ENCODE measurements at places on chromosomes 2 and 18.
A peak's percentile ranks its signal among the peaks of the same experiment; 100 is the strongest.

GRCh38 chr2:156429211-156429610 lies 7.0 kb upstream of the GPD2 start:
- no peak for DNase-seq

DNA sequence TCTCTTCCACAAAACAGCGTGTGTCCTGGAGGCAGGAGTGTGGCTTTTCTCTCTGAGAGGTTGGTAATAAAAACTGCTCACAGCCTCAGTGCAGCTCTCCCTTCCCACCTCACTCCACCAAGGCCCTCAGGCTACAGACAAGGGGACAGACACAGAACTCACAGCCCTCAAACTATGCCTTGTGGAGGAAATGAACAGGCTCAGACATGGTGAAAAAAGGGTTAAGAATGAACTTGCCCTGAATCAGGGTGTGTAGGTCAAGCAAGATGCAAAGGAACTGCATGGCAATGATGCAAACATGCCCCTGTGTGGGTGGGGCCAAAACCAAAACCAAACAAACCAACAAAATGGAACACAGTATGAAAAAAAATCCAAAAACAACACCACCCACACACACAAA lies 125.8 kb downstream of the GALNT14 start:
- DNase-seq, result no peak

DNA sequence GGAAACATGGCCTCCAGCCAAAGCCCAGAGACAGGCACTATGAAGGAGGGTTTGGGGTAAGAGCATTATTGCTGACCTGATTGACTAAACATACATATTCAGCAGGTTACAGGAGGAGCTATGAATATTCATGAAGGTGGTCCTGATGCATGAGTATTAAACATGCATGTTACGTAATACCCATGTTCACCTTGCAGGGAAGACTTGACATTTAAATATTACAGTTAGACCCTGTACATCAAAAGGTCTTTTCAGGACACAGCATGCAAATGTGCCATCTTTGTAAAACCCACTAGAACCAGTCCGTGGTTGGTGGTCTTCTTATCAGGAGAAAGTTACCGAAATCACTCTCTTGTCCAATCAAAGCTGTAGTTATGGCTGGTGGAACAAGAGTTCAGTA lies 59.9 kb downstream of the XRCC5 start:
- no peak for DNase-seq

- no peak for DNase-seq
Measured at GRCh38 chr2:143262389-143262788, 133.2 kb downstream of the ARHGAP15 start.

- DNase-seq, result no peak
Measured at GRCh38 chr2:189501487-189501886, 60.2 kb downstream of the WDR75 start.

DNA sequence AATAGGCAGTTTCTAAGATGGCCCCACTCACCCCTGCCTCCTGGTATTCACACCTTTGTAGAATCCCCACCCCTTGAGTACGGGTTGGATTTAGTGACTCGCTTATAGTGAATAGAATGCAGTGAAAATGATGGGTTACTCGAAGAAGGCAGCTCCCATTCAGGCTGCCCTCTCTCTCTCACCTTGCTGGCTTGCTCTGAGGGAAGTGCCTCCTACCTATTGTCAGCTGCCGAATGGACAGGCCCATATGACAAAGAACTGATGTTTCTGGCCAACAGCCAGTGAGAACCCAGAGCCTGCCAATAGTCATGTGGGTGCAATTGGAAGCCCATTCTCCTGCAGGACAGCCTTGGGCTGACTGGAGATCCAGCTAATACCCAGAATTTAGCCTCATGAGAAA lies 22.1 kb upstream of the RNF103 start:
- no peak for DNase-seq

- DNase-seq, result no peak
Measured at GRCh38 chr18:55637204-55637603, 49.2 kb upstream of the TCF4 start.

DNA sequence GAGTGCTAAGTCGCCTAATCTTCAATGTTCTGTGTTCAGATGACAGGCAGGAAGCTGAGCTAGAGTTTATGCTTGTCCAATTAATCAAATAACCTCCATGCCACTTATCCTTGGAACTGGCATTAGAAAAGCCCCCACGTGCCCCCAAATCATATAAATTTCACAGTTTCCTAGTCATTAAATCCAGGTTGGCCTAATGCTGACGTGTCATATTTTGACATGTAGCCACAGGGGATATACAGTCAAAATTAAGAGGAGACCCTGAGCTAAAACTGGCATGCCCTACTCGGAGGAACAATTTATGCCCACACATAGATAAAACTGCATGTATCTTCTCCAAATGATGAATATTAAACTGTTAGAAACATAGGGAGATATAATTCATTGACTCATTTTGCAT lies 101.0 kb downstream of the AFF3 start:
- DNase-seq, result no peak

DNA sequence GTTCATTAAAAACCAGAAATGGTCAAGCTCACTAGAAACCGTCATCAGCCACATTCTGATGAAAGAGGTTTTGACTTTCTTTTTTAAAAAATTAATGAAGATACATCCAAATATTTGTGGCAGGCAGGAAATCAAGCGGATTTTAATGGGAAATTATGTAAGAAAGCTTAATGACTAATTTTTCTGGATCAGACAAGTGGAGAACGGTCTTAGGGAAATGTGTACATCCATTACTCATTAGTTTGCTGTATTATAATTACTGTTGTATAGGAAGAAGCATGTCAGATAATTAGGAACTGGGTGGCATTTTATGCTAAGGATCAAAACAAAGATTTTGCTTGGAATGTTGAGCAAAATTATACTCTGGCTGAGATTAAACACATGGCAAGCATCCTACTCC lies 39.4 kb downstream of the AGAP1 start:
- no peak for DNase-seq

DNA sequence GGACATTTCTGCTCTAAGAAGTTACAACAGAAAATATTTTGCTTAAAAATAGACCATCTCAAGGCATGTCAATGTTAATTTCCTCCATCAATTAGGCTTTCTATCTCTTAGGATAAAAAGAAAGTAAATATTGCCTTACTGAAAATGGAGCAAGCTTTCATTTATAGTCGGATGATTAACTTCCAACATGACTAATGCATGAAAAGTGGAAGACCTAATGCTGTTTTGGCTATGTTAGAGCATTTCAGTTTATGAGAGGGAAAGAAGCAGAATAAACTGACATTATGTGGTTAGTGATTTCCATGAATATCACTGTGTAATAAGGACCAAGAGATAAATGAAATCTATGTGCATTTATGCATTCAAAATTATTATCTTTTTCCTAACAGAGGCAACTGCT lies 475.2 kb upstream of the UBE2E3 start:
- DNase-seq, result no peak

DNA sequence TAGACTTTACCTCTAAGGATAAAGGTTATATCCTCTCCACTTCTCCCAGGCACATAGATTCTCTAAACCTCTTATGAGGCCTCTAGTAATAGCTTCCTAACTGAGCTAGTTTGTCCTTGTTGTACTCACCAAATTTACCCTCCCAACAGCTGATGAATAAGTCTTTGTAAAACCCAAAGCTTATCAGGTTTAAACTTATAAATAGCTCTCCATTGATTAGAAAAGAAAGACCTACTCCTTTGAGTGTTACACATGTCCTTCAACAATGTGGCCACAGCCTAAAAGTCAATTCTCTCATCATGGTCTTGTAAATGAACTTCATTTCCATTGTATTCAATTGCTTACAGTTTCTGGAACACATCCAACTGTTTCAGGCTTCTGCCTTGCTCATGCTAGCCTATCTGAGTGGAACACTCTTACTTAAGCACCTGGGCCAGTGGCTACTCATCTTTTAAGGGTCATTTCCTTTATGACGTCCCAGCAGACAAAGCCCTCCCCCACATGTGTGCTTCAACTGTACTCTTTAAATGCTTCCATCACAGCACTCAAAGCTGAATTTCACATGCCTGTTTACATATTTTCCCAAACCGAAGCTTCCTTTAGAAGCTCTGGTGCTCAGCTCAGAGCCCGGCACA lies 131.6 kb downstream of the CDH2 start:
- peak; percentile 68 for DNase-seq

DNA sequence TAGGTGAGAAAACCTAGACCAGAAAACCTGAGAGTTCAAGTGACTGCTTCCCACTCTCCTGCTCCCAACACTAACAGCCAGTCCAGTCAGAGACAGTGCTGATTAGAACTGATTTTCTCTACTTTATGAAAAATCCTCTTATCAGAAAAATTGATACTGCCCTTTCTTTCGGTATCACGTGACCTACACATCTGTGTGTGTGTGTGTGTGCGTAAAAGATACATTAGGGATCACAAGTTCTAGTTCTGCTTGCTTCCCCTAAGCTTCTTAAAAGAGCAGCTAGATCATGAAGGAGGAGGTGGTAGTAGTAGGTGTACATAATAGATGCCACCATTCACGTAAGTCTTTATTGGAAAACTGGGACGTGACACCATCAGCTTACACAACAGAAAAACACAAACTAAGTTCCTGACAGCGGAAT lies 1.5 kb downstream of the ARL5A start:
- DNase-seq, result no peak

DNA sequence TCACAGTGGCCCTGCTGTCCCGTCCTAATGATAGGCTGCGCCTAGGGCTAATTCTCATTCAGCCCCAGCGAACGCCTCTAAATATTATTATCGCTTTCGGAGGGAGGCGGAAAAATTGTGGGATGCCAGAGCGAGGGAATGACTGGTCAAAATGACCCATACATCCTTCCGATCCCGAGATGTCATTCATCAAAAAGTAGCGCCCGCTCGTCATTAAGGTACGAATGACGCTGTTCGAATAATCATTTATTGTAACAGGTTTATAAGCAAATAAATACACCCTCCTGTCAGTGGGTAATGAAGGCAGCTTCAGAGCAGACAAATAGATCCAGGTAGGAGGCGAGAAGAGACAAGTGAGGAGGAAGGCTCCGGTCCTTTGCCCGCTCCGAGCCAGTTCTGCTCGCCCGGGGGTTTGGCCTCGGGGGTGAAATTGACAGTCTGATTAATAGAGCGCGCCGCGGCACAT lies at the start of gene EVX2:
TSS of gene EVX2 (minus strand) at position 167 of the 466 bp plus-strand sequence. CDS start 186 bp downstream, outside the sequence.
- no peak for DNase-seq

GRCh38 chr2:99338029-99338585 lies 918 bp downstream of the EIF5B start:
- DNase-seq, result no peak

DNA sequence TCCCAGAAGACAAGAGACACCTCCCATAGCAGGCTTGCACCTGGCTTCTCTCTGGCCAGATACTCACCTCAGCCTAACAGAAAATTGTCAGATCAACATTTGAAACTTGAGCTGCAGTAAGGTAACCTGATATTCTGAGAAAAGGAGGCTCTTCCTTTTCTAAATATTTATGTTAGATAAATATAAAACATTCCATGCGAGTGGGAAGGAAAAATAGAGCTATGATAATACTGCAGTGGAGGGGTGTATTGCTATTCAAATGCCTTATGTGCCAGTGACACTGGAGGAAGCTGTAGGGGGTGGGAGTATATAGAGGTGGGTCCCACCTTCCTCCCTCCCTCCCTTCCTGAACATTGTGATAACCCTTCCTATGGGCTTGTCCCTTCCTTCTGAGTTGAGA lies 515.5 kb upstream of the CHAC2 start:
- peak; percentile 2 for DNase-seq

DNA sequence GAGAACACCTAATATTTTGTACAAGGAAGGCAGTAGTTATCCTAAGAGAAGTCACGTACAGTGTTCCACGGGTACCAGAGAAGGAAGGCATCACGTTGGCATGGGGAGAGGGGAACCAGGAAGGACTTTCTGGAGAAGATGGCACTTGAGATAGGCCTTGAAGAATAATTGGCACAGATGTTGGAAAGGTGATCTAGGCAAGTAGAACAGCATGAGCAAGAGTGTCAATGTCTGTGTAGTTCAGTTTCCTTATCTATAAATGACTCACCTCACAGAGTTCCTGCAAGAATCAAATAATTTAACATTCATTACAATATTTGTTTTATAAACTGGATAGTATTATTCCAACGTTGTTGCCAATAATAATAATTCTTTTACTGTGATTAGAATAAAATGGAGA lies 48.3 kb upstream of the BZW1 start:
- no peak for DNase-seq
